ENCODE measurements at places on chromosomes 4 and X. TPM values are rescaled to one million over a fixed set of nuclear protein-coding genes. Genes with fewer than 3 reads are reported as not detected.

DNA sequence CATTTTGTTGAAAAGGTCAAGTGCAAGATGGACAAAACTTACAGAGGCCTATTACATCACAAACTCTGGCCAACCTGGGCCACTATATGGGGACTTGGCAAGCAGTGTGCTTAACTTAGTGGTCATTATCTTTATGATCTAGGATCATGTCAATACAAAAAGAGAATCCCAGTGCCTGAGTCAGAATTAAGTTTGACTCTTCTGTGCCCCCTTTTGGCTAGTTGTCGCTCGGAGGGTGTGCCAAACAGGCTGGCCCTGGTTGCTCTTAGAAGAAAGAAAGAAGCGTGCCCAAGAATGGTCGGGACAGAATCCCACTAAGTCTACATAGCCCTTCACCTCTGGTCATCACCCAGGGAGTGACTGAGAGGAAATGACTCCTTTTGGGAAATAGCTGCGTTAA is 100.1 kb downstream of the EIF4E start:
- H3K36me3 ChIP-seq: no peaks in the 10 kb centered on the region
- H3K27ac ChIP-seq: no peak overlapping the region
- DNase-seq: no peak
- H3K4me3 ChIP-seq: no peak overlapping the region
- H3K27me3 ChIP-seq: no peaks in the 10 kb centered on the region

GRCh38 chr4:121073672-121074381 is 1.5 kb upstream of the NDNF start:
- H3K36me3 ChIP-seq: no peaks in the 10 kb centered on the region
- peaks cover 67% of the 10 kb centered on the region for H3K27me3 ChIP-seq
- peaks cover 16% of the 10 kb centered on the region for H3K4me1 ChIP-seq
- H3K27ac ChIP-seq: peak overlapping the region; percentile 21
- DNase-seq: no peak

DNA sequence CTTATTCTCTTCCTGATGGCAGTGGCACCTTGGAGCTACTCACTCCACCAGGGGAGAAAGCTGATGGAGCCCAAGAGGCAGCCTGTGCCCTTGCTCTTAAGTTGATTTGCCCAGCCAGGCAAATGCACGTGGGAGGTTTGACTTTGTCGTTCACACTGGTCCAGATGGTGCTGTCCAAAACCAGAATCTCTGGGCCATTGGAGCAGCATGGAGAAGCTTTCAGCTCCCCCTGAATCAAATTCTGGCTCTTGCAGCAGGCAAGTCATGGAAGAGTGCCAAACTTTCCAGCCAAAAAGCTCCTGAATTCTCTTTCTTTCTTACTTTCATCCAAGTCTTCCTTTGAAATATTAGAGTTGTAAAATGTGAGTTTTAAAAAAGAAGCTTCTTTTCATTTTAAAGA is 970.4 kb downstream of the RPA4 start:
- H3K4me3 ChIP-seq: no peak overlapping the region
- H3K27me3 ChIP-seq: no peaks in the 10 kb centered on the region
- no peak for DNase-seq
- no peaks in the 10 kb centered on the region for H3K4me1 ChIP-seq

DNA sequence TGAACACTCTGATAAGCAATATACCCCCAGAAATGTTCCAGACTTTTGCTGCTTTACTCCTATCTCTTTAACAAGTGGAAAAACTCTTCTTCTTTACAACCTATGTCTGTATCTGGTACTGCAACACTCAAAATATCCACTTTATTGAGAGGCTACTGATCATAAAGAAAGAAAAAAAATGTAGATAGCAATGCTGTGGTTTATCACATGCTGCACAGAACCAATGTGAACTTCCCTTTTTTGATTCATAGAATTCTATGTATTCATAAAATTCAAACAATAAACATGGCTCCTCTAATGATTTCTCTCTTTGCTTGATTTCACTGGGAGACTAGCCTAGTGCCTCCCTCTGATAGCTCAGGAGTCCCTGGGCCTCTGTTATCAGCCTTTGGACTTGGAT is 223.5 kb downstream of the ZNF674 start:
- H3K27me3 ChIP-seq: no peaks in the 10 kb centered on the region
- no peaks in the 10 kb centered on the region for H3K36me3 ChIP-seq
- H3K4me1 ChIP-seq: peaks cover 25% of the 10 kb centered on the region
- DNase-seq: no peak
- peak overlapping the region; percentile 51 for H3K27ac ChIP-seq

GRCh38 chr4:66741081-66741480 is 804.2 kb downstream of the CENPC start:
- no peaks in the 10 kb centered on the region for H3K36me3 ChIP-seq
- no peak for DNase-seq
- H3K4me3 ChIP-seq: no peak overlapping the region
- H3K27ac ChIP-seq: no peak overlapping the region

GRCh38 chr4:91076147-91076546 is 949.0 kb downstream of the CCSER1 start:
- no peaks in the 10 kb centered on the region for H3K36me3 ChIP-seq
- DNase-seq: no peak
- no peak overlapping the region for H3K4me3 ChIP-seq
- peaks cover 4% of the 10 kb centered on the region for H3K4me1 ChIP-seq
- H3K27ac ChIP-seq: no peak overlapping the region
- H3K27me3 ChIP-seq: no peaks in the 10 kb centered on the region

- H3K27ac ChIP-seq: no peak overlapping the region
- no peak for DNase-seq
- H3K27me3 ChIP-seq: peaks cover 9% of the 10 kb centered on the region
- no peaks in the 10 kb centered on the region for H3K4me1 ChIP-seq
- H3K36me3 ChIP-seq: no peaks in the 10 kb centered on the region
- H3K4me3 ChIP-seq: no peak overlapping the region
These were observed 10.9 kb upstream of the NALF2 start for GRCh38 chrX:69493193-69493592.

DNA sequence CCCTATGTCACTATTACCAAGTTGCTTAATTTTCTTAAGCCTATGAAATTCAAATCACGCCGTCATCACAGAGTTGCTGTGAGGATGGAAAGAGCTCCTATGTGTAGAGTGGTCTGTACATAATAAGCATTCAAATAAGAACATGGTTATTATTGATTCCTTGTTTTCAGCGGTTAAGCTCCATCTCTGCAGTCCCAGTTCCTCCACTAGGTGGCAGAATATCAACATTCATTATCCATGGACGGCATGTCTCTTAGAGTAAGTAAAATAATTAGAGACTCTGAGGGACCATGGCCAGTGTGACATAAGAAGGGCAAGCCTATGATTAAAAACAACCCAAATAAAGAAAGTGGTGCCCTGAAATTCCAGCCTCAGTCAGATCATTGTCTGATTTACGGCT is 132.5 kb upstream of the NHS start:
- H3K4me3 ChIP-seq: no peak overlapping the region
- peaks cover 6% of the 10 kb centered on the region for H3K27me3 ChIP-seq
- H3K4me1 ChIP-seq: no peaks in the 10 kb centered on the region
- H3K27ac ChIP-seq: no peak overlapping the region
- no peak for DNase-seq

- no peak for DNase-seq
- H3K27me3 ChIP-seq: peaks cover 4% of the 10 kb centered on the region
- H3K4me3 ChIP-seq: no peak overlapping the region
- no peaks in the 10 kb centered on the region for H3K4me1 ChIP-seq
- H3K27ac ChIP-seq: no peak overlapping the region
These were observed 50.5 kb downstream of the F9 start for GRCh38 chrX:139581068-139581467.

DNA sequence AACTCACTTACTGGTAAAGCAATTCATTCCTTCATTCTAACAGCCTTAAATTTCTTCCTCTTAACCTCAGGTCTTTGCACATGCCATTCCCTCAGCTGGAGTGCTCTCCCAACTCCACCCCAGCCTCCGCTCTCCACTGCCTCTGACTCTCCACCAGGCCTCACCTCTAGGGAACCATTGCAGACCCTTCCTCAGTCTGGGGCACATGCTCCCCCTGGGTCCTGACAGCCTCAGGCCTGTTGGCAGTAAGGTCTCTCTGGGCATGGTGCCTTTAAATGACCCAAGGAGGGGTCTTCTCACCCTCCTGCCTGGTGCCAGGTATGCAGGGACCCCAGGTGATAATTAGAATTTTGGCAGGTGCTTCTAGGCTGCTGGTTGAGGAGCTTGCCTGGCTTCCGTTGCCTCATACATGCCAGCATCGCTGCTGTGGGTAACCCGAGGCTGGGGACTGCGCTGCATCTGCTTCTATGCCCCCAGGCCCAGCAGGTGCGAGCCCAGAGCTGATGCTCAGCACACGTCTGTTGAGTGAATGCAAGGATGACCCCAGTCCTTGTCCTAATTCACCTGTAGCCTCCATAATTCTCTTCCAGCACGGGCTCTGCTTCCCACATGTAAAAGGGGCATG is 27.5 kb upstream of the GPR78 start:
- H3K4me1 ChIP-seq: peaks cover under 1% of the 10 kb centered on the region
- no peak for DNase-seq
- H3K36me3 ChIP-seq: no peaks in the 10 kb centered on the region
- H3K4me3 ChIP-seq: no peak overlapping the region
- no peak overlapping the region for H3K27ac ChIP-seq

DNA sequence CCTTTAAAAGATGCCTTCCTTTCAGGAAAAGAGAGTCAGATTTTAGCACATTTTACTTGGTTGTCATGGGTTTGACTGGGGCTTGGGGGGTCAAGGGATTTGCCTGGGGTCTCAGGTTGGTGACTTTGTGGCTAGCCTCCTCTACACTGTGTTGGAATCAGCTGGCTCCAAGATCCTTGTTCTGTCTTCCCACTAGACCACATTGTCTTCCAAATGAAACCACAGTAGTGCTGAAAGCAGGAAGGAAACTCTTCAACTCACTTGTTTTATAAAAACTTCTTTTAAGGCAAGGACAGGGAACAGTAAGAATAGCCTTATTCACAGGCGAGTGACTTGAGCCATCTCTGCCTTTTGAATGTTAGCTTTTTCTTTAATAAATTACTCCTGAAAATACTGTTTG is 37.0 kb upstream of the OTUD4 start:
- no peak overlapping the region for H3K27ac ChIP-seq
- H3K4me1 ChIP-seq: no peaks in the 10 kb centered on the region
- no peak for DNase-seq
- no peaks in the 10 kb centered on the region for H3K27me3 ChIP-seq
- H3K4me3 ChIP-seq: no peak overlapping the region
- H3K36me3 ChIP-seq: no peaks in the 10 kb centered on the region

GRCh38 chr4:38574559-38575333 is 89.3 kb upstream of the KLF3 start:
- H3K27me3 ChIP-seq: no peaks in the 10 kb centered on the region
- no peaks in the 10 kb centered on the region for H3K36me3 ChIP-seq
- H3K4me3 ChIP-seq: no peak overlapping the region
- H3K4me1 ChIP-seq: no peaks in the 10 kb centered on the region

GRCh38 chr4:28225689-28226353 is 1365.2 kb downstream of the STIM2 start:
- no peak overlapping the region for H3K27ac ChIP-seq
- H3K36me3 ChIP-seq: no peaks in the 10 kb centered on the region
- DNase-seq: no peak
- H3K27me3 ChIP-seq: no peaks in the 10 kb centered on the region

- H3K4me3 ChIP-seq: no peak overlapping the region
- no peaks in the 10 kb centered on the region for H3K27me3 ChIP-seq
- no peak overlapping the region for H3K27ac ChIP-seq
- DNase-seq: no peak
- H3K36me3 ChIP-seq: no peaks in the 10 kb centered on the region
- H3K4me1 ChIP-seq: no peaks in the 10 kb centered on the region
These were observed 464.5 kb downstream of the BCOR start for GRCh38 chrX:39633293-39633692.

- H3K4me3 ChIP-seq: no peak overlapping the region
- H3K27me3 ChIP-seq: no peaks in the 10 kb centered on the region
- no peak overlapping the region for H3K27ac ChIP-seq
- DNase-seq: no peak
- H3K4me1 ChIP-seq: peaks cover 31% of the 10 kb centered on the region
- peaks cover 4% of the 10 kb centered on the region for H3K36me3 ChIP-seq
These were observed 340.8 kb upstream of the KLF3 start for GRCh38 chr4:38323141-38323641.

DNA sequence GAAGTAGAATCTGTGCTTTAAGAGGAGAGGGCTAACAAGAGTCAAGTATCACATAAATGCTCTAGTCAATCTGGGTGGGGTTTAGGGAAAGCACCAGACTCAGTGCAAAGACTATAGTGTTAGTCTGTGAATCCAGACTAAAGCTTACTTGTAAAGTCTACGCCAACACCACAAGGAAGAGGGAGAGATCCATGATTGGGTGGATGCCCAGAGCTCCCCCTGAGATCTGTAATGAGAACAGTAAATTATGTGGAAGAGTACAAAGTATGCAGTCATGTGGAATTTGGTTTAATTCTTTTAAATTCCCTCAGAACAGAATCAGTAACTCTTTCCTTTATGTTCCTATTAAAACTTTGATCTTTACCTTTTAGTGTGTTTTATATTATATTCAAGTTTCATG is 354.7 kb upstream of the SPANXN4 start:
- DNase-seq: no peak
- no peaks in the 10 kb centered on the region for H3K36me3 ChIP-seq
- H3K27ac ChIP-seq: no peak overlapping the region
- H3K4me1 ChIP-seq: no peaks in the 10 kb centered on the region

- H3K27ac ChIP-seq: no peak overlapping the region
- H3K36me3 ChIP-seq: no peaks in the 10 kb centered on the region
- no peaks in the 10 kb centered on the region for H3K27me3 ChIP-seq
- H3K4me1 ChIP-seq: peaks cover 6% of the 10 kb centered on the region
- no peak for DNase-seq
- no peak overlapping the region for H3K4me3 ChIP-seq
These were observed 67.4 kb upstream of the FAM47B start for GRCh38 chrX:34875204-34875603.

DNA sequence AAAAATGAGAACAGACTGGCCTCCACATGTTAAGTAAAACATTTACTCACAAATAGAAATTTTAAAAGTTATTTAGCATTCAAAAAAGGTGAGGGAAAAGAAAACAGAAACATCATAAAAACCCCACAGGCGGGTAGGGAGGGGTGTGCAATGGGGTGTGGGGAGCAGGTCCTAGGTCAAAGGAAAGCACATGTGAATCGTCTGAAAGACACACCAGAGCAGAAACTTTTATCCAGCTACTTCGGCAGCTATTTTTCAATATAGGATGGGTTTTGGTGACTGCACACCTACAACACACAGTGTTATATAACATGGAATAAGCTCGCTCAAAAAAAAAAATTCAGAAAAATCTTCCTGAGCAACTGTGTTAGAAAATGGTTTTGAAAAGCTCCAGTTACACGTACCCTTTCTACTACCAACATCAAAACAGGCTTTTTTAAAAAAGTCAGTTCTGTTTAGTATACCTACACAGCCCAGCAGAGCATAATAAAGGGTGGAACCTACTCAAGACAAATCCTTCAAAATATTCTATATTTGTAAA is 1.6 kb downstream of the OTUD4 start:
- peak overlapping the region; percentile 97 for H3K4me3 ChIP-seq
- DNase-seq: no peak
- H3K4me1 ChIP-seq: peaks cover 23% of the 10 kb centered on the region
- peak overlapping the region; percentile 98 for H3K27ac ChIP-seq

The BRS3 gene
- total RNA-seq: 0.10 TPM

The PPBP gene
- 0.60 TPM for total RNA-seq

The RNF212 gene
- 3.5 TPM for total RNA-seq

The BMPR1B gene
- total RNA-seq: 9.3 TPM
